ENCODE measurements at places on chromosomes 5 and 9. TPM values are rescaled to one million over a fixed set of nuclear protein-coding genes. Genes with fewer than 3 reads are reported as not detected.

DNA sequence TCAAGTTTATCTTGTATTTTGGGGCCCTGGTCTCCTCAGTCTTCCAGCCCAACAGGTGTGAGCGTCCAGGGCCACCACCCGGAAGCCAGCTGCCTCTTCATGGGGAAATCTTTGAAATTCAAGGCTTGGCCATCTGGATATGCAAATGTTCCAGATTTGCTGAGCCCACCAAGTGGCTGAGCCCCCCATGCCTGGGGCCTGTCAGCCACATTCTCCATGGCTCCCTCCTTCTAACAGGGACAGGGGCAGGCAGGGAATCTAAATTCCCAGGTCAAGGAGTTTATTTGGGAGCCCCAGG lies 14.2 kb upstream of the CXXC5 start:
- no peak for ATAC-seq

DNA sequence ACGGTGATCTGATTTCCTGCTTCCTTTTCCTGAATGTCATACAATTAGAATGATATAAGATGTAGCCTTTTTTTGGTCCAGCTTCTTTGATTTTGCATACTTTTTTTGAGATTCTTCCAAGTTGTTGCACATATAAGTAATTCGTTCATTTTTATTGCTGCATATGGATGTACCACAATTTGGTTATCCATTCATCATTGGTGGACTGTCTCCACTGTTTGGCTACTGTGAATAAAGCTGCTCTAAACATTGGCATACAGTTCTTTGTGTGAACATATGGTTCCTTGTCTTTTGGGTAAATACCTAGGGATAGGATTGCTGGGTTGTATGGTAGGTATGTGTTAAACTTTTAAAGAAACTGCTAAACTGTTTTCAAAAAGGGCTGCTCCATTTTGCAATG lies 52.6 kb downstream of the OR1J1 start:
- ATAC-seq: no peak

The SHC3 gene
- total RNA-seq: 1.4 TPM

DNA sequence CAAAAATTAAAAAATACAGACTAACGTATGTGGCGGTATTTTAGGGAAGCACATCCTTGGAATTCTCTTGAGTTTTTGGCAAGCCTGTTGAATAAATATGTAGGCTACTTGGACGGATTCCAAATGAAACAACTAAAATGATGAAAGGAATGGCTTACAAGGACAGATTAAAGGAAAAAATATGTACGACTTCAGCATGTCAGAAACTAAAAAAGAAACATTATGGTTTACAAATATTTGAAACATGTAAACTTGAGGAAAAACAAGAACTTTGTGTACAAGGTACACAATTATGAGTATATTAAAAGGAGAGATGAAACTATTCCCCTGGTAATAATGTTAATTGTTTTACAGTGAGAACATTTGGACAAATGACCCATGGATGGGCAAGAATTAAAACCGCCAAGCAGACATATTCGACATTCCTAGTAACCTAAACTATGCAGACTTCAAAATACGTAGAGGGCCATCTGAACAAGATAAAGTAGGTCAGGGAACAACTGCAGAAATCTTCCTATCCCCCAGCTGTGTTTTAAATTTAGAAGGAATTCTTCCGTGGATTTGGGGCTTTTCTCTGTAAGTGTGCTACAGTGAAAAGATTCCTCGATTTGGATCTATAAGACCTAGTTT lies 12.5 kb downstream of the EDIL3 start:
- ATAC-seq: no peak

DNA sequence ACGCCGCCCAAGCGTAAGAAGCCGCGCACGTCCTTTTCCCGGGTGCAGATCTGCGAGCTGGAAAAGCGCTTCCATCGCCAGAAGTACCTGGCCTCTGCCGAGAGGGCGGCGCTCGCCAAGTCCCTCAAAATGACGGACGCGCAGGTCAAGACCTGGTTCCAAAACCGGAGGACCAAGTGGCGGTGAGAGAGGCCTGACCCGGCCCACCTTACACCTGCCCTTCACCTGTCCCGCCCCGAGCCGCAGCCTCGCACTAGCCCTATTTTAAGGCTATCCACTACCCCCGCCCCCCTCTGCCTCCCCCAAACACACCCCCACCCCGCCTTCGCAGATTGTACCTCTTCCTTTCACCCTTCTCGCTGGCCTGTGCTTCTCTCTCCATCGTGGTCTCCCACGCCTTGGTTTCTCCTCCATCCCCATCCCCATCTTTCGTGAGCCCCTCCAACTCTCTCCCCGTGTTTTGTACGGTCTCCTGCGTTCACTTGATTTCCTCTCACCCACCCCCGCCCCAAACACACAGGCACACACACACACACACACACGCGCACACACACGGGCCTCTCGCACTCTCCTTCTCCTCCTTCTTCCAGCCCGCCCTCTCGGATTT lies 1.3 kb downstream of the TLX3 start:
- no peak for ATAC-seq

The TLR4 gene
- total RNA-seq: 1.0 TPM

DNA sequence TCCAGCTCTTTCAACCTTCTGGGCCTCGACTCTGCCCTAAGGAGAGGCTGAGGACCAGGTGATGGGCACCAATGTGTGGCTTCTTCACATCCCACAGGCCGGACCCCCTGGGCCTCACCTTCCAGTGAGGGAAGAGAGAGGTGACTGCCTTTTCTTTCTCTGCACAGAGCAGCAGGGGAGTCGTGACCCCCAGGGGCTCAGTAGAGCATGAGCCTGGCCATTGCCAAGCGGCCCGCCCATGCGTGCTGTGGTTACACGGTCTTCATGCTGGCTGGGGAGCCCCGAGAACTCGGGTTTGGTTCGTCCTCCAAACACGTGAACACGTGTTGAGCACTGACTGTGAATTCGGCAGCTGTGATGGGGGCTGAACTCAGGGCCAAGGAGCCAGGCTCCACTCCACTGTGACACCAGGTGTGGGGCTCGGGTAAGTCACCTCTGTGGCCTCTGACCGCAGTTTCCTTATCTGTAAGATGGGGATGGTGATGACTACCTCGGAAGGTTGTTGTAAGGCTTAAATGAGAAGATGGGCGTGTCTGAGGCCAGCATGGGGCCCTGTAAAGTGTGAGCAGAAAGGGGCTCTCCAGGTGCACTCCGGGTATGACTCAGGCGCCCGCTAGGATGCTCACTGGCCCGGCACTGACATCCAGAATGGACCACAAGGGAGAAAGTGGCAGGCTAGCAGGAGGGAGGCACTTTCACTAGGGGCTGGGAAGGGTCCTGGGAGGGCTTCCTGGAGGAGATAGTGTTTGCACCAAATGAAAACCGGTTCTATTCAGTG lies 13.4 kb upstream of the GRHPR start:
- ATAC-seq: peak; percentile 75

- no peak for ATAC-seq
Measured at GRCh38 chr9:89379508-89380115, 61.3 kb downstream of the SECISBP2 start.

Data from esophagus mucosa (tissue), 1 donor.